Left renal cortex interstitium (tissue), 4 donors: ENCODE measurements at places on chromosomes 6 and 20.

GRCh38 chr20:46973766-46974165 is 79.1 kb downstream of the EYA2 start:
- DNase-seq, result no peak

DNA sequence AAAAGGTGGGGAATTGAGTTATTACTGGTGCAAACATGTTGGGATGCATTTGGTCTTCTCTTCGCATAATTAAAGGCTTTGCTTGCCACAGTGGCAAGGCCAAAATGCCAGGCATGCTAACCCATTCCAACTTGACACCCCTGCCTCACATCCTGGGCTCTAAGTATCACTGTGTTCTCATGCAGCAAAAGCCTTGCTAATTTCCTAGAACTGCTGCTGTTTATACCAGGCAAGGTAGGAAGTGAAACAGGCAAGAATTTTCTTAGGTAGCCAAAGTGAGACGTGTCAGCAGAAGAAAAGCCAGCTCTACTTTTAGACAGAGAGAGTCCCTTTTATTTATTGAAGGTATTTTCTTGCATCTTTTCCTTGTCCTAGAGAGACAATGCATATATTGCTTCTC is 41.2 kb downstream of the LYRM2 start:
- no peak for DNase-seq

GRCh38 chr6:4319981-4320683 is 184.8 kb upstream of the ECI2 start:
- DNase-seq, result no peak

DNA sequence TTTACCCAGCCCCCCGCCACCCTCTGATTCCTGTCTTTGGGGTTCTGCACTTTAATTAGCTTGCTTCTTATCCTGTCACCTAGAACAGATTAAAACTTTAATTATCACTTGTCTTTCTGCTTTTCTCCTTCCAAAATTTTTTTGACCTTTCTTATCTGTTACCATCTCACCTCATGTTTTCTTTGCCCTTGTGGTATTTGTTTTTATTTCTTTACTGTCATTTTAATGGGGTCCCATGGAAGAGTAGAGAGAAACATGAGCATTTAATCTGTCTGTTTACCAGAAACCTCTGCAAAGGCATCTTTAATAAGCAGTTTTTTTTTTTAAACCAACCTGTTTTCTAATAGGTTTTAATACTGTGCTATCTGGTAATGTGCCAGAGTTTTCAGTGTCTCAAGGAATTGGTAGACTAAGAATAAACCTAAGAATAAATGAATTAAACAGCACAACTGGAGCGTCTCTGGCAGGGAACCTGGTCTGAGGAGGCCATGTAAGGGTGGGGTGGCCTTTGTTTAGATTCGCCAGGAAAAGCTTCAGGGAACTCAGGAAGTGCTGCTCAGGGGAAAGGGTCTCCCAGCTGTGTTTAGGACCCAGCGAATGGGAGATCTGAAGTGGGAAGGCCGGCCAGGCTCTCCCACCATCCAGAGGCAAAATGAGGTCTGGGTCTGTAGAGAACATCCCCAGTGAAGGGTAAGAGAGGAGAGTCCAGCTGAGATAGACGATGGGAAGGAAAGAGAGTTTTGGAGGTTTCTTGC is 69.8 kb downstream of the ARID1B start:
- DNase-seq, result no peak

DNA sequence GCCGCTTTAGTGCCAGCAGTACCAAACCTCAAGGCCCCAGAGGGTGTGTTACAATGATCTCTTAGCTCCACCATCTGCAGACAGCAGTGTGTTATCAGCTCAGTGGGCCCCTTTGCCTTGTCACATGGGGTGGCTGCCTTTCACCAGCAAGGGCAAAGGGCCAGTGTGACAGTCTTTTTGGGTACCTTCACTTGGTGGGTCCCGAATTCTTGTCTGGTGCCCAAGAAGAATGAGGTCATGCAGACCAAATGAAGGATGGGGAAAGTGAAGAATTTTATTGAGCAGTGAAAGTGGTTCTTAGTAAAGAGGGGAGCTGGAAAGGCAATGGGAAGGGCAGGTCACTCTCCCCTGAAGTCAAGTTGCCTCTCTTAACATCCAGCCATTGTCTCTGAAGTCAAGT is 2.9 kb upstream of the SMIM28 start:
- DNase-seq, result no peak

DNA sequence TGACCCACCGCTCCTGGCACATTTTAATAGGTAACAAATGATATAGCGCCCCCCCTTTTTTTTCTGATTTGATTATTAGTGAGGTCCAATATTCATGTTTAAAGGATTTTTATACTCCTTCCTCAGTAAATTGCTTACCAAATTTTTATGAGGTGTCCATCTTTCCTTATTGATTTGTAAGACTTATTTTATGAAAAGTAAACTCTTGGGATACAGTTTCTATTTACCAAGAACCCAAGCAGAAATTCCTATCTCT is 25.1 kb downstream of the TRIM27 start:
- no peak for DNase-seq

GRCh38 chr20:3686867-3687321 is 5.1 kb upstream of the ADAM33 start:
- peak; percentile 77 for DNase-seq

- DNase-seq, result no peak
Observed at GRCh38 chr6:2344319-2344905, 99.0 kb upstream of the GMDS start.

DNA sequence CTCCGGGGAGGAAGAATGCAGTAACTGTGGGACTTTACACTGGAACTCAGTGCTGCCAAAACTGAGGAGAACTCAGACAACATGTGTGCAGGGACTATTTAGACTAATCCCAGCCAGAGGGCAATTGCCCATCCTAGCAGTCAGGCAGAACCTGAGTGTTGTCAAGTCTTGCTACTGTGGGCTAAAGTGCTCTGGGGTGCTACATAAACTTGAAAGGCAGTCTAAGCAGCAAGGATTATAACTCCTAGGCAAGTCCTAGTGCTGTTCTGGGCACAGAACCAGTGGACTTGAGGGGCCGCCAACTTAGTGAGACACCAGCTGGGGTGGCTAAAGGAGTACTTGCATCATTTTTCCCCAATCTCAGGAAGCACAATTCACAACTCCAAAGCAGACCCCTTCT is 363.8 kb upstream of the PTCHD4 start:
- no peak for DNase-seq

DNA sequence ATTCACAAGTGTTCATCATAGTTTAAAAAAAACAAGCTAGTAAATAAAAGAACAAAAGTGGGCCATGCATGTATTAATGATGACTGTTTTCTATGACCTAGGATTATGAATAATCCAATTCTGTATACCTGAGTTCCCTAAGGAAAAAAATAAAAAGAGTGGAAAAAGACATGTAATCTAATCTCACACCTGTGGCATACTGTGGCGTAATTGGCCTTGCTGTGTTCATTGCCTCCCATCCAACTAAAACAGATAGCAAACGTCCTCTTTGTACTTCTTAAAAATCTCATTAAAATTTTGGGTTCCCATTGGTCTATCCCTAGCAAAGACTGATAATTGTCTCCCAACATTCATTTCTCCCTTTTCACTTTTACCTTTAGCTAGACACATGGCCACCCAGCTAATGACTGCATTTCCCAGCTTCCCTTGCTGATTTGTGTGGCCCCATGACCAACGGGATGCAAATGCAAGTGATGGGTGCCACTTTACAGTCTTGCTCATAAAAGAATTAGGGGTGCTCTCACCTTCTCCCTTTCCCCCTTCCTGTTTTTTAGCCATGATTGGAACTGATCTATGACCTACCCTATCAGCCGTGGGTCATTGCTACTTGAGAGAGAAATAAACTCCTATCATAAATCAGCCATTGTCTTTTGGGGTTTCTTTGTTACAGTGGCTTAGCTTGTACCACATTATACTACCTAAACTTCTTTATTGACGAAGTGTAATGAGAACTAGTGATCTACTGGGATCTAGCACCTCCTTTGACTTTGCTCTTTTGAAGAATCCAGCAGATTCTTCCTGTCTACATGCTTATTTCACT is 32.0 kb upstream of the TBC1D22B start:
- DNase-seq, result no peak

- no peak for DNase-seq
Observed at GRCh38 chr20:42779216-42779615, 410.5 kb downstream of the PTPRT start.

GRCh38 chr6:169833258-169833794 is 81.9 kb downstream of the ERMARD start:
- no peak for DNase-seq

GRCh38 chr6:157607317-157608109 is 215.5 kb upstream of the SNX9 start:
- DNase-seq, result no peak

GRCh38 chr20:7712661-7713060 is 227.6 kb downstream of the HAO1 start:
- DNase-seq, result no peak

DNA sequence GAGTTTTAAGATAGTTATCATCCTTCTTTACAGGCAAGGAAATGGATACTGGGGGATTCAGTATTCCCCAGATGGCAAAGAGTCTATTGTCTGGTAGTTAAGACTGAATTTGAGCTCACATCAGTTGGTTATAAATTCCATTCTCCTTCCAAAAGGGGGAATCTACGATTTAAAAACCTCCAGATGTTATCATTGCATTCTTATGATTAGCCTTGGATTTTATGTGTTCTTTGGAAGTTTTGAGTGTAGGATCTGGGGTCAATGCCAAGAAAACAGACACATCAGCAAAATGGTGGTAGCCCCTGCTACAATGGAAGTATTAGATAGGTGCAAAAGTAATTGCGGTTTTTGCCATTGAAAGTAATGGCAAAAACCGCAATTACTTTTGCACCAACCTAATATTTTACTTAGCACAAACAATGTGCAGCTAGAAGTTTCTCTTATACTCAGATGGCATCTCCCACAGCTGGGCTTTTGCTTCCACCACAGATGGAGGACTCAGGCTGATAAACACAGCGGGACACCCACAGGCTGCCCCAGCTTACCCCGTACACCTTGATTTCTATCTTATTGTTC is 168.2 kb upstream of the RIN2 start:
- DNase-seq, result no peak

DNA sequence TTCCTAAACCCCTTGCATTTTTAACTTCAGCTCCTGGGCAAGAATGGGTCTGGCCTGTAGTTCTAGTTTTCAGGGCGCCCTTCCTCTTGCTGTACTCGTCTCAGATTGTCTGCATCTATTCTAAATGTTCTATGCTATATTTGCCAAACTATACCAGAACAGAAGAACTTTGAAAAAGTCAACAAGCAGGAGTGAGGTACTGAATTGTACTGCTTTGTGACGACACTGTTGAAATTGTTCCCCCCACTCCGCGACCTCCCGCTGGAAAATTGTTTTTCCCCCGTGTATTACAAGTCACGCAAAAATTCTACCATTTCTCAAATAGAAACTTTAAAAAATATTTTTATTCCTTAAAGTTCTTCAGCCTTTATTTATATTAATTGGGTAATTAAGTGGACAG is 73.9 kb downstream of the CBFA2T2 start:
- DNase-seq, result no peak

DNA sequence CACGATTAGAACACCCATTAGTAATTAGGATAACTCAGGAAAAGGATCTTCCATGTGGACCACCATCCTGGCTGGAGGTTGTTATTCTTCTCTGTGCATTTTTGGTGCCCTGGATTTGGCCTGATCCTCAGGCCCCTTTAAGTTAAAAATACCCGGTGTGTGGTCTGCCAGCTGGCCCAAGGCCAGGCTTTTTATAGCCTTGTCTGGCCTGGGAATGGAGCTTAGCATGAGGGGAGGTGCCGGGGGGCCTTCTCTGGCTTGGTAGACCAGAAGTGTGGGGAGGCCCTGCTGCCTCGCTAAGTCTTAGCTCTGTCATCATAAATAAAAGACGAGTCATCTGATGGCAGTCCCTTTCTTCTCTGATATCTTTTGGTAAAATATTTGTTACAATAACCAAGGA is 71.4 kb downstream of the ARID1B start:
- peak; percentile 68 for DNase-seq

- no peak for DNase-seq
Observed at GRCh38 chr6:1865585-1865984, 255.9 kb downstream of the FOXC1 start.

DNA sequence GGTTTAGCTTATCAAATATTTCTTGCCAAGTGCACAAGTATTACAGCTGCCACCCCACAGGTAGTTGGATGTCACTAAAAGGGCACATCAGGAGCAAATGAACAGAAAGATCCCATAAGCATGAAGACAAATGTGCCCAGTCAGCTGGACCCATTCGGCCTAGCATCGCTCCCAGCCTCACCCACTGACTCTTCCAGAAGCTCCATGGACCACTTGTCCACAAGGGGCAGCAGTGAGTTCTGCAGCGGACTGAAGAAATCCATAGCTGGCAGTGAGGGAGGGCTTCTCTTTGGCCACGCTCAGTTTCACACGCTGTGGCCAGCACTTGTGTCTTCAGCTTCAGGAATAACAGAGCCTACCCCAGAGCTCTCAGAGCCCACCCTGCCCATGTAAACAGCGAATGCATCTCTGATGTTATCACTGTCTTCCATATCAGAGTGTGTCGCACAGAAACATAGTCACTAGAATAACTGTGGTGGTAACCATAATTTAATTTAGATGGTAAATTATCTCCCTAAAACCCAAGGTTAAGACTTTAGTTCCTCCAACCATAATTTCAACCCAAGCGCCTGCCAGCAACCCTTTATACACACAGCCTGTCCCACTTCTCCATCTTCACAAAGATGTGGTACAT is 15.8 kb downstream of the CGA start:
- peak; percentile 17 for DNase-seq

DNA sequence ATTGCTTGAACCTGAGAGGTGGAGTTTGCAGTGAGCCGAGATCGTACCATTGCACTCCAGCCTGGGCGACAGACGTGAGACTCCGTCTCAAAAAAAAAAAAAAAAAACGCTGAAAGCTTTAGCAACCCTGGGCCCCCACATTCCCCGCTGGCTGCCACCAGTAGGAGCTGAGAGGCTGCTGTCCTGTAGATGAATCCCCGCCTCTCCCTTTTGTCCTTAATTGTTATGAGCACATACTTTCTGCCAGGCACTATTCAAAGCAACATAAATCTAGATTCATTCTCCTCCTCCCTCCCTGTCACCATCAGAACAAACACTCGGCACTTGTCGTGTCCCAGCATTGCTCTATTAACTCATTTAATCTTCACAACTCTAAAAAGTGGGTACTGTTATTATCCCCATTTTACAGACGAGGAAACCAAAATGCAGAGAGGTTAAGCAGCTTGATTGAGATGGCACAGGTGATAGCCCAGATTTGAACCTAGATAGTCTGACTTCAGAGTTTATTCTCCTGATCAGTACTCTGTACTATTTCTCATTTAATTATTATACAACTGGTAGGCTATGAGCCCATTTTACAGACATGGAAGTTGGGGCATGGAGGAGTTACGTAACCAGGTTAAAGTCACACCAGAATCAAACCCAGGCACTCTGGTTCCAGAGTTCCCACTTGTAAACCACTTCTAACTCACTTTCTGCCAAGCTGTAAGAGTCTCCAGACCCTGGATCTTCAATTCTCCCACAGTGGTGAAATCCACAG is 97.4 kb downstream of the EYA2 start:
- no peak for DNase-seq

GRCh38 chr6:17004269-17004668 is 97.6 kb upstream of the STMND1 start:
- no peak for DNase-seq
